ENCODE measurements at places on chromosomes 6 and 20.

DNA sequence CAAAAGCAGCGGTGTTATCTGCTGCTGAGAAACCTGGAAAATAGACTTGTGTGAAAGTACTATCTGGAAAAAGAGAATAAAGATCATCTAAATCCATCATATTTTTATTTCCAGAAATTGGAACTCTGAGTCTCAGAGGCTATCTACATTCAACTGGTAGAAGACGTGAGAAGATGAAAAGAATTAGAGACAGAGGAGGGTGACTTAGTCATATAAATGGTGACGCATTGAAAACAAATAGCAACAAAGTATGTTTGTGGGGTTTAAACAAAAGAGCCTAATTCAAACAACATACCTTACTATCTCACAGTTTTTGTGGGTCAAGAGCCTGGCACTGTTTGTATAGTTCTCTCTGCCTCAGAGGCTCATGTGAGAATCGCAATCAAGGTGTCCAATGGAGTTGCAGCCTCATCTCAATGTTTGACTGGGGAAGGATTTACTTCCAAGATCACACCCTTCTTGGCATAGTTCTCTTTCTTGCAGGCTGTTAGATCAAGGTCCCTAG is 757.1 kb upstream of the SLC35B3 start:
- DNase-seq, result no peak

GRCh38 chr6:15987569-15987968 is 141.3 kb upstream of the MYLIP start:
- no peak for DNase-seq

GRCh38 chr6:163711615-163712565 is 297.4 kb downstream of the QKI start:
- DNase-seq, result no peak

GRCh38 chr6:107264357-107264840 is 149.1 kb upstream of the BEND3 start:
- DNase-seq, result no peak

DNA sequence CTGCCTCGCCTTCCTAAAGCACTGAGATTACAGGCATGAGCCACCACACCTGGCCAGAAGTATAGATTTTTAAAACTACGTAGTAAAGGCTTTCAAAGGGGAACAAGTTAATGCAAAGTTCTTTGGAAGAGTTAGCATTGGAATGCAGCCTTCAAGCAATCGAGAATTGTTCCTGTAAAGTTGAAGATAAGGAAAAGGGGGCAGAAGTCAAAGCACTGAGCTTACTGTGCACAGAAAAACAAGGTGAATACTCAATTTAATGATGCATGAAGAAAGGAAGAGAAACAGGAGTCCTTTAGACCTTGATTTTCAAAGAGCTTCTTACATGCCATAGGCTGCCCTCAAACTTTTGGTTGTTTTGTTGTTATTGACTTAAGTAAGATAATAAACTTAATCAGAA is 29.1 kb upstream of the LGSN start:
- DNase-seq, result no peak

GRCh38 chr6:136984578-136984977 is 60.2 kb downstream of the IL20RA start:
- no peak for DNase-seq

DNA sequence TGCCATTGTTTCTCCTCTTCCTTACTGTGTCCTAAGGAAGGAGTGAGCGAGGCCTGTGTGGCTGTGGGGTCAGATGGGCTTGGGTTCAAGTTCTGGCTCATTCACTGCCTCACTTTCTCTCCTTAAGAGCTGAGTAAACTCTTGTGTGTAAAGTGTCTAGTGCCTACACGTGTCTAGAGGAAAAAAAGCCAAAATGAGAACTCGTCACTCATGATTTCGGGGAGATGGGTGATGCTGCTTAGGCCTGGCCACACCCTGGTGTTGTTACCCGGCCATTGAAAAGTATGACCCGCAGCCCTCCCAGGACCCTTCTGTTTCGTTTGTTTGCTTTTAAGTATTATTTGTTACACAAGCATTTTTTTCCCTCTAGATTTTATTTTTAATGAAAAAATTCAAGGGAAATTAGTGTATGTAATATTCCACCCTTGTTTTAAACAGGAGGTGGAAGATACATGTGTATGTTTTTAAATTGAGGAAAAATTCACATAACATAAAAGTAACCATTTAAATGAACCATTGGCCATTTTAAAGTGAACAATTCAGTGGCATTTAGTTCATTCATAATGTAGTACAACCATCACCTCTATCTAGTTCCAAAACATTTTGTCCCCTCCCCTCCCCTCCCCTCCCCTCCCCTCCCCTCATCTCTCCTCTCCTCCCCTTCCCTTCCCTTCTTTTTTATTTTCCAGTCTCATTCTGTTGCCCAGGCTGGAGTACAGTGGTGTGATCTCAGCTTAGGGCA is 71.0 kb downstream of the CEBPB start:
- DNase-seq, result no peak

- DNase-seq, result no peak
Observed at GRCh38 chr20:35699957-35700624, 886 bp downstream of the ROMO1 start.

DNA sequence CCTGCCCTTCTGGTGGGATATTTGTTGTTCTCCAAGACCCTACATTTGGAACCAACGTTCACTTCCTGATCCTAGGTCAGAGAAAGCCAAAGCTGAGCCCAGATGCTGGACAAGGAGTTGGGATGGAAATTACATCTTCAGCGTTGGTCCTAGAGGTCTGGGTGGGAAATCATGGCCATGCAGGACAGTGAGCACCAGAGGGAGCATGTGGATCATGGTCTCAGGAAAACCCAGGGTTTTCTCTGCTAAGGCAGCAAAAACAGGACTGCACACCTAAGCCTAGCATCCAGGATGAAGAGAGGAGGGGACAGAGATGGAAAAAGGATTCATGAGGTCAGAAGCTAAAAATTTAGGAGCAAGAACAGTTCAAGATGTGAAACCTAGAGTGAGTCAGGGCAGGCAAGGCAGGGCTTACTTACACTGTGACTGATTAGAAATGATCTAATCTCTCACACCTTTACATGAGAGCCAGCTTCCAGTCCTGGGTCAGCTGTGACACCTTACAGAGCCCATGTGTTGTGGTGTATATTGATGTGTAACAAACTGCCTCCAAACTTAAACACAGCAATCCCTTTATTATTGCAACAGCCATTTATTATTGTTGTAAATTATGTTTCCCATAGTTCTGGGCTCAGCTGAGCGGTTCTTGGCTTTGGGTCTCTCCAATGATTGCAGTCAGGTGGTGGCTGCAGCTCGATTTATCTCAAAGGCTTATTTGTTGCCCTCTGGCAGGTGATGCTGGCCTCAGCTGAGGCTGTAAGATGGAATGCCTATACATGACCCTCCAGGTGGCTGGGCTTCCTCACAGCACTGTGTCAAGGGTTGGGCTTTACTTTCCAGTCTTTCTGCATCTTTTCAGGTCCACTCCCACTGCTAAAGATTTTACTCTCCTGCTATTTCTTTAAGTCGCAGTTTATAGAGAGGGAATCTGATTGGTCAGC is 6.5 kb downstream of the C20orf202 start:
- DNase-seq, result no peak

DNA sequence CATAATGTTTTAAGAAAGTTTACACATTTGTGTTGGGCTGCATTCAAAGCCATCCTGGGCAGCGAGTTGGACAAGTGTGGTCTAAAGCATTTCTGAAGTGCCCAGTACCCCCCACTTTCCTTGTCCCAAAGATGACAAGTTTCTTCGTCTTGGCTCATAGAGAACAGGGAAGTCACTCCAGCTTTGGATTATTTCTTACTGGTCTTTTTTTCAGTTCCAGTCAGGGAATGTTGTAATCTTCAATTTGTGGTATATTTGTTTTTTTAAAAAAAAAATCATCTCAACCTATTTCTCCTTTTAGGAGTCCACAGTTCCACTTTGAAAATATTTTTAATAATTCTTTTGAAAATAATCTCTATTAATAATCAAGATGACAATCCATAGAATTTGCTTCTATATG is 34.0 kb downstream of the SLX4IP start:
- DNase-seq, result no peak

- DNase-seq, result no peak
Observed at GRCh38 chr6:145380186-145380585, 355.1 kb downstream of the EPM2A start.

All from naive thymus-derived CD4-positive, alpha-beta T cell (primary cell).